Lung (tissue), 17 donors: ENCODE measurements at places on chromosomes 7 and 10. TPM values are rescaled to one million over a fixed set of nuclear protein-coding genes. Genes with fewer than 3 reads are reported as not detected.

NEBL gene
- total RNA-seq: 72.5 TPM

- no peaks in the 10 kb centered on the region for H3K4me1 ChIP-seq
- H3K36me3 ChIP-seq: peaks cover 42% of the 10 kb centered on the region
- H3K4me3 ChIP-seq: no peak overlapping the region
- DNase-seq: no peak
- H3K27me3 ChIP-seq: no peaks in the 10 kb centered on the region
- H3K27ac ChIP-seq: no peak overlapping the region
Observed at GRCh38 chr7:45073031-45073785, 15.6 kb downstream of the NACAD start.

DNA sequence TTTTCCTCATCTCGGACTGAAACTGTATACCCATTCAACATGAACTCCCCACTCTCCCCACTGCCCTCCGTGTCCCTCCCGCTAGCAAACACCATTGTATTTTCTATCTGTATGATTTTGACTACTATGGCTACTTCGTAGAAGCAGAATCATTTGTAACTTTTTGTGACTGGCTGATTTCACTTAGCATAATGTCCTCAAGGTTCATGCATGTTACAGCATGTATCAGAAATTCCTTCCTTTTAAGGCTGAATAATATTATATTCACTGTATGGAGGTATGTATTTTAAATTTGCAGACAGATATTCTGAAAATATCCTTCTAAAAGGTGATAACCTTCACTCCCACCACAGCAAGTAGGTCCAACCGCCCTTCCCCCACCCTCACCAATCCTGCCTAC, 42.9 kb upstream of the MMD2 start:
- H3K36me3 ChIP-seq: peaks cover 13% of the 10 kb centered on the region

ENTPD1 gene
- total RNA-seq: 46.6 TPM

GRCh38 chr7:43639858-43640491, 57.1 kb downstream of the STK17A start:
- DNase-seq: peak; percentile 89
- peaks cover 14% of the 10 kb centered on the region for H3K4me1 ChIP-seq
- H3K4me3 ChIP-seq: no peak overlapping the region
- H3K27ac ChIP-seq: peak overlapping the region; percentile 65
- peaks cover 14% of the 10 kb centered on the region for H3K36me3 ChIP-seq

DUSP5 gene
- total RNA-seq: 13.5 TPM

C10orf62 gene
- not detected for total RNA-seq
